ENCODE measurements at places on chromosomes 11 and 22.

DNA sequence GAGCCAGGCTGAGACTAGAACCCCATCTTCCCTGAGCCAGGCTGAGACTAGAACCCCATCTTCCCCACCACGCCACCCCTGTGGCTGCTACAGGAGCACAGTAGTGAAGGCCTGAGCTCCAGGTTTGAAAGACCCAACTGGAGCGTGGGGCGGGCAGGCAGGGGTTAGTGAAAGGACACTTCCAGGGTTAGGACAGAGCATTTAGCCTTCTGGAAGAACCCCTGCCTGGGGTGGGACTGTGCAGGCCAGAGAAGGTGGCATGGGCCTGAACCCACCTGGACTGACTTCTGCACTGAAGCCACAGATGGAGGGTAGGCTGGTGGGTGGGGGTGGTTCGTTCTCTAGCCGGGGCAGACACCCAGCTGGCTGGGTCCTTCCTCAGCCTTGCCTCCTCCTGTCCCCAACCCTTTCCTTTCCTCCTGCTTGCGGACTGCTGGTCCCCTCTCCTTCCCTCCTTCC, 24.1 kb downstream of the SUN2 start:
- DNase-seq = no peak

GRCh38 chr22:31278626-31279326, 13.5 kb downstream of the PIK3IP1 start:
- DNase-seq = no peak

- DNase-seq = no peak
Observed at GRCh38 chr11:70511345-70511744, 113.0 kb downstream of the CTTN start.

- no peak for DNase-seq
Observed at GRCh38 chr11:6427516-6427915, 8.6 kb upstream of the APBB1 start.

DNA sequence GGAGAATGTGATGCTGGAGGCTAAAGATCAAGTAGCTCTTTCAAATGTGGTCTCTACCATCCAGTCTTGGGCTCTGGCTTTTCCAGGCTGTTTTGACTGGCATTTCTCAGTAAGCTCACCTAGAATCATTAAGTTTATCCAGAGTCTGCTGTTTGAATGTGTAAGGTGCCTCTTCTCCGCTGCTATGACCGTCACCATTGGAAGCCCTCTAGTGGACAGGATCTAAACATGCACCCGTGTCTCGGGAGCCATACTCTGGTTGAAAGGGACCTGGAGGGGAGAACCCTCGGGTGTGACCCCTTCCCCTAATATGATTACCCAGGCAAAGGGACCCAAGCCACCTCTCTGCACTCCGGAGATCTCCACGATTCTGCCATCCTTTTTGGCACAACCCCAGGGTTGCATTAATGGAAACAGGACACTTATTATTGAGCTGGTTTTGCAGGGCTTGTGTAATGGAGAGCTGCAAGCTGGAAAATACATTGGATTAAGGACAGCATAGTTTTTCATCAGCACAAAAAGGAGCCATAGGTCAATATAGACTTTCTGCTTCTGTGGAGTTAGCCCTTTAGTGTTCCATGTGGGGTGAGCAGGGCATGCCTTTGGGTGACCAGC, 191.0 kb upstream of the LARGE1 start:
- peak; percentile 1 for DNase-seq

DNA sequence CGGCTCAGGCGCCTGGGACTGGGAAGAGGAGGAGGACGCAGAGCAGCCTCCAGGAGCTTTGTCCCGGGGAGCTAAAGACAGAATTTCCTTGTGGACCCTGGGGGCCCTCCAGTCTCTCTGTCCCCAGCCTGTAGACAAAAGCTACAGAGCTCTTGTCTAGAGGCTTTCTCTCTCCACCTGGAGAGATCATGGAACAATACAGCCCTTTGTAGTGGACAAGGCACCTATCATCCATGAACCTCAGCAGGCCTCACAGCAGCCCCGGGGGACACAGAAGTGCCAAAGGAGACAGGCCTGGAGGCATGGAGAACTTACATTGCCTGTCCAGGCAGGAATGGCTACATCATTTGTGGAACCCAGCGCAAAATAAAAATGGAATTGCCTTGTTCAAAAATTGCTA, 55.7 kb upstream of the TTLL12 start:
- DNase-seq = no peak

DNA sequence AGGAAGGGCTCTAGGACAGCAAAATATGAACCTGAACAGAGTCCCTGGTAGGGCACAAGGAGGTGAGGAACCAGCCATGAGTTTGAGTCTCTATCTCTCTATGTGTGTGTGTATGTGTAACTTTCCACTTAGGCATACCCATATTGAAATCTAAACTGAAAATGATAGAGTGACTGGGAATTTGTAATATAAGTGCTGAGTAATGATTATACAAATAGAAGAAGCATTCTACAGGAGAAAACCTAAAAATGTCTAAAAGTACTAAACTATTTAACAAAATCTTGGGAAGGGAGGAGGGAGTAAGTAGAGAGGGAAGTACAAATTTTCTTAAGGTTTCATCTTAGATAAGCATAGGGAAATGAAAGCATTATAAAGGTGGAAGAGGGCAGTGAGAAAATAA, 97.1 kb upstream of the ZC3H12C start:
- DNase-seq = no peak

- DNase-seq = no peak
Observed at GRCh38 chr11:79458709-79459108, 17.9 kb upstream of the TENM4 start.

DNA sequence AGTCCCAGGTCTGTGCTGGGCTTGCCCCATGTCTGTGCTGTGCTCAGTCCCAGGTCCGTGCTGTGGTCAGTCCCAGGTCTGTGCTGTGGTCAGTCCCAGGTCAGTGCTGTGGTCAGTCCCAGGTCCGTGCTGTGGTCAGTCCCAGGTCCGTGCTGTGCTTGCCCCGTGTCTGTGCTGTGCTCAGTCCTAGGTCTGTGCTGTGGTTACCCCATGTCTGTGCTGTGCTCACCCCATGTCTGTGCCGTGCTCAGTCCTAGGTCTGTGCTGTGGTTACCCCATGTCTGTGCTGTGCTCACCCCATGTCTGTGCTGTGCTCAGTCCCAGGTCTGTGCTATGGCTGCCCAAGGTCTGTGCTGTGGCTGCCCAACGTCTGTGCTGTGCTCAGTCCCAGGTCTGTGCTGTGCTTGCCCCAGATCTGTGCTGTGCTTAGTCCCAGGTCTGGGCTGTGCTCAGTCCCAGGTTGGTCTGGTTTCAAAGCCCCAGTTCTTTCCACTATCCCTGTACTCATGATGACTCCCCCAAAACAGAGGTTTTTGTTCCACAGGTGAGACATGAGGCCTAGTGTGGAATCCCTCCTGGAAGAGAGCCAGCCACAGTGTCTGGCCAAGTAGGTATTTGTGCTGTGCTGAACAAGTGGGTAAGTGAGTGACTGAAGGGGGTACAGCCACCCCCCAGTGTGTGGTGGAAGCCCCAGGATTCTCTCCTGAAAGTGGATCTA, 34.8 kb downstream of the IRAG1 start:
- no peak for DNase-seq

DNA sequence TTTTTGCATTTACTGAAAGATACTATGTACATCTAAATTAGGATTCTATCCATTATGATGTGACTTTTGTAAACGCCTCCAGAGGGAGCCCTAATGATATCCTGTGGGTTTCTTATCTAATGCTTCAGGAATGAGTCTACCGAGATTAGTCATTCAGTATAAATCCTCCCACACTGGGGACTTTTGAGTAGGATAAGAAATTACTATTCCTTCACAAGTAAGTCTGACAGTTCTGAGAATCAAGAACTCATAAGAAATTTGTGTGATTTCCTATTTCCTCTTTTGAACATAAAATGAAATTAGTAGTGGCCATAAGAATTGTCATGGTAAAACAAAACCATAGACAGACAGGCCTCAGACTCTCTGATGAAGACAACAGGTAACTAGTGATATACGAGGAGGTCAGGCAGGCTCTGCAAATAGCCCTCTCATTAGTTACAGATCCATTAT, 10.0 kb upstream of the OR5M1 start:
- no peak for DNase-seq

GRCh38 chr11:84420271-84420670, 1134.1 kb upstream of the CCDC90B start:
- no peak for DNase-seq

DNA sequence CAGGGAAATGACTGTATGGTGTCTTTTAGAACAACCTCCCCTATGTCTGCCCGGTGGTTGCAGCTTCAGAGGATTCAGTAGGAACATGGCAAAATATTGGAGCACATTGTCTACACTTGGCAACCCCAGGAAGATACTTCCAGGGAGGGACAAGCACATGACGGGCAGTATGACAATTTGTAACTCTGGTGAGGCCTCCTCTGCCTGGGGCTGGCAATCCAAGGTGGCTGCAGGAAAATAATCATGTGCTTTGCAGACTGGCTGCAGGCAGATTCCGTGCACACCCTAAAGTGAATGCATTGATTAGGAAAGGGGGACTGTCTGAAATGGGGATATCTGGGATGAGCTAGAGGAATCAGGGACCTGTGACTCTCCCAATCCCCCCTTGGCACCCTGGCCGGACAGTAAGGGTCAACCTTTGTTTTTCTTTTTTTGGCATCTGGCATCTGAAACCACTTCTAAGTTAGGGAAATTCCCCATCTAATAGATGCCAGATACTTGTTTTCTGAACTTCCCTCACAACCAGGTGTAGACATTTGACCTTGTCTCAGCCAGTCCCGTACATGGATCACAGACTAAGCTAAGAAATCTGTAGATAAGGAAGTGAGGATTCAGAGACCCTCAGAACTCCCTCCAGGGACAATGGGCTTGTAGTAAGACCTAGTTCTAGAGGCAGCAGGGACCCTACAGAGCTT, 10.5 kb upstream of the PHOX2A start:
- DNase-seq = no peak

- DNase-seq = no peak
Observed at GRCh38 chr11:82992223-82992622, 79.5 kb downstream of the RAB30 start.

DNA sequence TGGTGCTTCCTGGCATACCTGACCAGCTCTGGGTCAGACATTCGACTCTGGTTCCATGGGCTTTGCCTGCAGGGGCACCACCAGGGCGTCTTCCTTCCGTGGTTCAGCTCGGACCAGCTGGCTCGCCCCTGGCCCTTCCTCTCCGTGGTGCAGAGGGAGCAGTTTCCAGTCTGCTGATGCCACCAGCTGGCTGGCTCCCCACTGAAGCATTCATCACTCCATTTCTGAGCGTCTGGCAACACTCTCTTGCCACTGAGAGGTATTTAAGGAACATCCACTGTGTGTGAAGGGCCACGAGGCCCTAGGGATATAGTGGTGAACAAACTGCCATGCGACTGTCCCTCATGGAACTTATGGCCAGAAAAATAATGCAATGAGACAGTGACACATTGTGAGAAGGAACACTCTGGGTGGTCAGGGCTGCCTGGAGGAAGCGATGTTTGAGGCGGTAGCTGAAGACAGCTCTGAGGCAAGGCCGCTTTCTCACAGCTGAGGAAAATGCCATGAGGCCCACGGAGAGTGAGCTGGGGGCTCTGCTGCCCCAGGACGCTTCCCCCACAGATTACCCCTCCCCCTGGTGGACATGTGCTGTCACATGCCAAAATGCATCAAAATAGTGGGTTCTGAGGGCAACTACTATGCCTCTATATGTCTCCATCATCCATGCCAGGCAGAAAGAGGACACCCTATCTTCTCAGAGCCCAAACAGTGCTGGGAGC, 44.9 kb upstream of the ARFGAP3 start:
- no peak for DNase-seq

GRCh38 chr11:1480191-1480554, 6.4 kb downstream of the MOB2 start:
- no peak for DNase-seq

DNA sequence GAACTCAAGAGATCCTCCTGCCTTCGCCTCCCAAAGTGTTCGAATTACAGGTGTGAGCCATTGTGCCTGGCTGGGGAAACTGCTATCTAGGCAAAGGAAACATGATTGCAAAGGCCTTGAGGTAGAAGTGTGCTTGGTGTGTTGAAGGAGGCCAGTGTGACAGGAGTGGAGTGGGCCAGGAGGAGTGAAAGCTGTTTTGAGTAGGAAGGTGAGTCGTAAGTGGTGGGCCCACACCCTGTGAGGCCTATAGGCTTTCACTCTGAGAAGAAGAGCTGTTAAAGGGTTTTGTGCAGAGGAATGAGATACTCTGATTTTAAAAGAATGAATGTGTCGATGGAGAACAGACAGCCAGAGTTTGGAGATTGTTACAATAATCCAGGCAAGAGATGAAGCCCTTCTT, 43.4 kb downstream of the WEE1 start:
- DNase-seq = no peak

- DNase-seq = no peak
Observed at GRCh38 chr11:46865340-46865739, 19.3 kb upstream of the CKAP5 start.

- no peak for DNase-seq
Observed at GRCh38 chr22:22800716-22801115, 86.9 kb upstream of the IGLL5 start.

DNA sequence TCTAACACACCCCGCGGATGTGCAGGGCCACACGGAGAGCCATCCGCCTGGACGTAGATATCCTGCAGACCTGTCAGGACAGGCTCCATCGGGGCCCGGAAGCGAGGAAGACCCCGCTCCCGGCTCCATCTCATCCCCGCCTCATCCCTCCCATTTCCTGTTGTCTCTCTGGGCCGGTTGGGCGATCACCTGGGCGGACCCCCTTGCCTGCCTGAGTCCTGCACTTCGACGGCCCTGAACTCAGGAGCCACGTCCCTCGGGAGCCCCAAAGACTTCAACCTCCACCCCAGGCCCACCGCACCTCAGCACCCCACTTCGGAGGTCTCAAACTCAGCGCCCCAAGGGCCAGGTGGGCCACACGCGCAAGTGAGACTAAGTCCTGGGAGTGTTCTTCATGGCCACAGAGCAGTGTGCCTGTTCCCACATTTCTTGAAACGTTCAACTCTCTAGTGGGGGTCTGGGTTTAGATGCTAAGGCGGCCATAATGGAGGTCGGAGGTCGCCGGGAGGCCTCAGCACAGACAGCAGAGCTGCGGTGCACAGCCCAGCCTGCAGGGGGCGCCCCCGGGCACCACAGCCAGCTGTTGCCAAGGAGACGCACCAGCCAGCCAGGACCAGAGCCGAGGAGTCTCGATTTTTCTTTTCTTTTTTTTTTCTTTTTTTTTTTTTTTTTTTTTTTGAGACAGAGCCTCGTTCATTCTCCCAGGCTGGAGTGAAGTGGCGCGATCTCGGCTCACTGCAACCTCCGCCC, 26.0 kb upstream of the FADD start:
- DNase-seq = no peak

- DNase-seq = no peak
Observed at GRCh38 chr11:34495239-34495723, 18.3 kb downstream of the ELF5 start.

DNA sequence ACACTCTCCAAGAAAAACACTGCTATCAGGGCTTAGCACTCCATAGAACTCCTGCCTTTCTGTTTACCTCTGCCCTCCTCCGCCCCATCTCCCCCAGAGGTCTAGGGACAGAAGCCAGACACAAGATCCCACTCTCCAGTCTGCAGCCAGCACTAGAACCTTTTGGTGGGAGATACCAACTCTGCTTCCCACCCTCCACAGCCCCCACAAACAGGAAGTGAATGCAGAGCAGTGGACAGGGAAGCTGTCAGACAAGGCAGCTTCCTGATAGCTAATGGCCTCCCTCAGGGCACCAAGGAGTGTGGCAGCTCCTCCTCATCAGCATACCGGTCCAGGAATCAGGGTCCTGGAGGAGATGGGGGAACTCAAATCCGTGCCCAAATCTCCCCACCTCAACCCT, 5.1 kb downstream of the SCN4B start:
- no peak for DNase-seq

- DNase-seq = no peak
Observed at GRCh38 chr11:79236541-79236971, 204.3 kb downstream of the TENM4 start.

- no peak for DNase-seq
Observed at GRCh38 chr11:100812517-100812916, 125.4 kb downstream of the ARHGAP42 start.

GRCh38 chr11:116930177-116930576, 92.8 kb upstream of the APOA1 start:
- DNase-seq = no peak

All from NCI-H187 (cell line).